ENCODE measurements at places on chromosomes 3 and 15.

- no peak for DNase-seq
These were observed 77.8 kb downstream of the WWTR1 start for GRCh38 chr3:149579838-149580542.

GRCh38 chr3:124115279-124115678 is 123.4 kb upstream of the ROPN1 start:
- DNase-seq = no peak

DNA sequence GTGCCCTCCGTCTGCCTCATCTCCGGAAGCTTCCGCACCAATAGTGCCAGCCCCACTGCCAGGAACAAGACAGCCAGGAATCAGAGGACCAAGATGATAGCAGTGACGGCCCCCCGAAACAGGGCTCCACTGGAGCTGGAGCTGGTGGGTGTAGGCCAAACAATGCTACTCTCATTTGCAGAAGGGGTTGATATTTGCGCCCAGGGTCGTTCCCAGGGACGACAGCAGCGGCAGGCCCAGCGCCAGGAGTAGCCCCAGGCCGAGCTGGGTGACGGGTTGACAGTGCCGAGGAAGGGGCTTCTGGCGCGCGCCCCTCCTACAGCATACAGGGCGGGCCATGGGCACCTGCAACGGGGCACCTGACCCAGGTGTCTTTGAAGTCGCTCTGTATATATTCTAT is 301.4 kb downstream of the CNTN6 start:
- no peak for DNase-seq

GRCh38 chr3:166900866-166901577 is 479.1 kb downstream of the ZBBX start:
- DNase-seq = no peak

GRCh38 chr3:66642019-66642418 is 141.2 kb upstream of the LRIG1 start:
- no peak for DNase-seq

GRCh38 chr15:75809986-75810750 is 33.1 kb upstream of the UBE2Q2 start:
- no peak for DNase-seq

GRCh38 chr3:105513886-105514285 is 147.2 kb downstream of the ALCAM start:
- DNase-seq = no peak

GRCh38 chr3:117837391-117837790 is 1127.8 kb downstream of the TUSC7 start:
- no peak for DNase-seq

- DNase-seq = no peak
These were observed 9.1 kb downstream of the VPS8 start for GRCh38 chr3:184821034-184821433.

GRCh38 chr15:53844634-53845033 is 85.2 kb upstream of the WDR72 start:
- DNase-seq = no peak

DNA sequence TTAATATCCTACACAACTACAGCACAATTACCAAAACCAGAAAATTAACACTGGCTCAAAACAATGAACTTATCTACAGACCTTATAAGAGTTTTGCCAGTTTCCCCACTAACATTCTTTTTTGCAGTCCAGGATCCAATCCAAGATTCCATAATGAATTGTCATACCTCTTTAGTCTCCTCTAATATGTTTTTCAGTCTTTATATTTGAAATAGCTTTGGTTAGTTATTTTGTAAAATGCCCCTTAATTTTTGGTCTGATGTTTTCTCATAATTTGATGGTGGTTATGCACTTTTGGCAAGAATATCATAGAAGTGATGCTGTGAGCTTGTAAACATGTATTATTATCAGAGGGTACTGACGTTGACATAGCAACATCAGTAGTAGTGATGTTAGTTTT is 124.3 kb downstream of the ISL2 start:
- no peak for DNase-seq

GRCh38 chr3:69357196-69357595 is 28.7 kb downstream of the FRMD4B start:
- no peak for DNase-seq

All from activated CD4-positive, alpha-beta T cell treated with anti-CD3 and anti-CD28 coated beads, Interleukin-2, amount 50 U/mL, for 1 hour (primary cell).